ENCODE measurements at places on chromosomes 2 and 18.

DNA sequence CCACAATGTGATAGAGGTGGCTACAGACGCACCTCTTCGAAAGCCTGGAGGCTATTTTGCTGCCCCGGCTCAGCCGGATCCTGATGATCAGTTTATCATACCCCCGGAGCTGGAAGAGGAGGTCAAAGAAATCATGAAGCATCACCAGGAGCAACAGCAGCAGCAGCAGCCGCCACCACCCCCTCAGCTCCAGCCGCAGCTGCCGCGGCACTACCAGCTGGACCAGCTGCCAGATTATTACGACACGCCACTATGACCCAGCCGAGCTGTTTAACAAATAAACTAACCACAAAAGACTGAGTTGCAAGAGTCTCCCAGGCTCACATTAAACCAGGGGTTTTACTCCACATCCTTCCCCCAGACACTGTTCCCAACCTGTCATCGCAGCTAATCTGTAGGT is 263.8 kb downstream of the PHLPP1 start:
- DNase-seq, result no peak

DNA sequence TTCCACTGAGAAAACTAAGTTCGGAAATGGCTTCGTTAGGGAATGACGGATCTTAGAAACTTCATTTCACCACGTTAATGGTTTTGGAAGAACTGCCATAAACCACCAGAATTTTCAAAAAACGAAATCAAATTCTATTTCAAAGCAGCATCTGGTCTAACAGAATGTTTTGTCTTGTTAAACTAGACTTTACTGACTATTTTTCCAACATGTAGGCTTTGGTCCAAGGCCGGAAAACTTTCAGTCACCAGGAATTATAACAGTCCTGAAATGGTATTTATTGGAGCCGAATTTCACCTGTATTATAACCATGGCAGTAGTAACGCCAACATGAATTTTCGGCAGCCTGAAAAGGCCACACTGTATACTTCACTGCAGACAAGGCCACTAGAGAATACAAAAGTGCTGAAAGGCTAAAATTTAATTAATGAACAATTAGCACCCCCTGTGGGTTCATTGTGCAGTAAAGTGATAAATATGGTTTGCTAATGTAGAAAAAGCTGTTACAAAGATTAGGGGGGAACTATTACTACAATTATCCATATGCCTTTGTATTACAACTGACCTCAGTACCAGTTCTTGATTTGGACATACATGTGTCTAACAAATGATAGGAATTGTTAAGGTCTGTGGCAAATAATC is 116.4 kb downstream of the ZNF521 start:
- no peak for DNase-seq

DNA sequence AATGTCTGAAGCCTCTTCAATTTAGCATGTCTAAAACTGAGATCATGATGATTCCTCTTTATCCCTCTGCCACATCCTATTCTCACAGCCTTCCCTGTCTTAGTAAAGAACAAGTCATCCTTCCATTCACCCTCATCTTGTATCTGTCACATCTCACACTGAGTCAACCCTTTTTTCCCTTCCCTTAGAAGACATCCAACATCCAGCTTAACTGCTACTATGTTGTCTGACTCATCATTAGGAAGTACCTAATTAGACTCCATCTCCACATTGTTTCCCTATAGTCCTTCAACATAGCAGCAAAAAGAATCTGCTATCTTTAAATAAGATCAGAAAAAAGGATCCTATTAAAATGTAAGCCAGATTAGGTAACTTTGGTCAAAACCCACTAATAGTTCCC is 85.2 kb upstream of the GRB14 start:
- DNase-seq, result no peak

GRCh38 chr2:54258166-54258565 is 2.1 kb upstream of the TSPYL6 start:
- no peak for DNase-seq

DNA sequence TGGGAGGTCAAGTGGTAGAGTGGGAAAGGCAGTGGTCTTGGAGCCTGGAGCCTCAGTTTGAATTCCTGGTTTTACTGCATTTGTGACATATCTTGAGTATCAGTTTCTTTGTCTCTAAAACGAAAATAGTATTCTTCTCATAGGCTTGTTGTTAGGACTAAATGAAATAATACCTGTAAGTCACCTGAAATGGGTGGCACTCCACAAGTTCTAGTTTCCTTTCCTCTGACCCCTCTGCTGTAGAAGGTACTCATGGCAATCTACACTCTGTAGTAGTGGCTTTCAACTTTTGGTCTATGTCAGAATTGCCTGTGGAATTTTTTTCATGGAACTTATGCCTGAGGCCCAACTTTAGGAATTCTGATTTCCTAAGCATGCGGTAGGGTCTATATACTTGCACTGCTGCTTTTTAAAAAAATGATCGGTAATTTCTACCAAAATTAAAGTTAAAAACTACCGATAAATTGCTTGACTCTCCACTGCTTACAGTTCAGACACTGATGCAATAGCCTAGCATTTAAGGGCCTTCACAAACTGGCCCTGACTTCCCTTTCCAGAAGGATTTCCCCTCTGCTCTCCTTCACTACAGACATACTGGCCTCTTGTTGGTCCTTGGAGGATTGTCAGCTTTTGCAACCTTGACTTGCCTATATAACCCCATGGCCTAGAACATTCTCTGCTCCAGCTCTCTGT is 47.2 kb downstream of the PLEK start:
- peak; percentile 38 for DNase-seq

GRCh38 chr2:39424951-39425350 is 12.1 kb downstream of the MAP4K3 start:
- no peak for DNase-seq

DNA sequence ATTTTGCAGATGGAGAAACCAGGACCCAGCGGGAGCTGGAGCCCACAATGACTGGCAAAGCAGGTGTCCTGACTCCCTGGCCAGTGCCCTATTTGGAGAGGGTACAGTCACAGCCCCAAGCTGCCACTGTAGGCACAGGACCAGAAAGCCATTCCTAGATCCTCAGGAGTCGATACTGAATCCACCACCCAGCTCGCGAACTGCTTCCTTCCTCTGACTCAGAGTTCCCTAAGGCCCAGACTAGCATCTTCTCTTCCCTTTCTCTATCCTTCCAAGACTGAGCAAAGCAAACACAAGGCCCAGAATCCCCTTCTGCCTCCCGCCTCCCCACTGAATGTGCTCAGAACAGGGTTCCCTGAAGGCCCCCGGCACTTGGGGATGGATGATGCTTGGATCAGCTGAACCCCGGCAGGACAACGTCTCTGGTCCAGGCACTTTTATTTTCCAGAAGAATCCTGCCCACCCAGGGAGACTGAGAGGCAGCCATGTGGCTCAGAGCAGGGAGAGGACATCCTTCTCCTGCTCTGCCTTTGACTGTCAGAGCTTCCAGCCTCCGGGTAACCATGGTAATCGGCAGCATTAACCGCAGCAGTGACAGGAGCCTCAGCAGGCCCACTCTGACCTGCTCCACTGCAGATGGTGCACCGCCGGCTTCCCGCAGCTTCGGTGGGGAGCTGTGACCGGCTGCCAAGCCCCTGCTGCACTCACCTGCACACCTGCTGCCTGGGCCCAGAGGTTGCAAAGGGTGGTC is 34.8 kb upstream of the KLHL29 start:
- no peak for DNase-seq

DNA sequence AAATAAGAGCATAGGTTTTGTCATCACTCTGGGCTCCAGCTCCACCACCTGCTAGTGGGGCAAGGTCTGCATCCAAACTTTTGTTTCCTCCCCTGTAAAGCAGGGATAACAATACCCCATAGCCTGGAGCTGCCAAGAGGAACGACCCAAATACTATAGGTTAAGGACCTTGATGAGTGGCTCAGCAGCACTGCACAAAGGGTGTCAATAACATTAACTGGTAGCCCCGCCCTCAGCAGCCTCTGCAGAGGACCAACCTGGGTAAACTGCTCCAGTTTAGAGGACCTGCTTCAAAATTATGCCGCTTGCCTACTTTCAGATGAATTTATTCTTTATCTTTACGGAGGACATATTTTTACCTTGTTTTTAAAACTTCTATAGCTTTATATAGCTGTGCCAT is 65.8 kb upstream of the RIOK3 start:
- DNase-seq, result no peak

- DNase-seq, result peak; percentile 15
These were observed 31.4 kb upstream of the ACKR3 start for GRCh38 chr2:236538242-236538641.

DNA sequence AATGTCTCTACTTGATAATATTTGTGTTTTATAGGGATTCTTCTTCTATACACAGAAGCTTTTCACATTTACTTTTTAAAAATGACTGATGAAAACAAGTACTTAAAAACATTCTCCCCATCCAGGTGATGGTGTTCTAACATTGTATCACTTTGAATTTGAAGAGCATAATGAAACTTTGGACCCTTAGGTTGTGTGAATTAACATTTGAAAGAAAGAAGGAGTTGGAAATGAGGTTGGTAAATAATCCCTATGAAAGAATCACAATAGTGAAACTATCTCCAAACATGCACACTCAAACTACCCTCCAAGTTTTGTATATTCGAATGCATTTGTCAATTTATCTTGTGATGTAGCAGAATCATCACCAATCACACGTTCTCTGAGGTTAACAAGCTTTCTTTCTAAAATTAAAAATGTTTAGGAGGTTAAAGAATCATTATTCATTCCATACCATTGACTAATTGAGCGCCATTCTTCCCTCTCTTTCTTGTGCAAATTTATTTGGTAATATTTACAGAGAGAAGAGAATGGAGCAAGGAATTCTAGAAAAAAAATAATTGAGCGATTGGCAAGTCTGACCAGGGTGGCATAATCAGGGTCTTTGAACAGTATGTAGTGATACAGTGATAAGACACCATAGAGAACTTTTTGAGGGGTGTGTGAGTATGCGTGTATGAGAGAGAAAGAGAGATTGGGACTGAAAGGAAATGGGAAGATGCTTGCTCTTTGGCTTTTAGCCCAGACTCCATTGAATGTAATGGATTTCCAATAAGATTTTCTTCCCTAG is 260.0 kb upstream of the NRXN1 start:
- no peak for DNase-seq

DNA sequence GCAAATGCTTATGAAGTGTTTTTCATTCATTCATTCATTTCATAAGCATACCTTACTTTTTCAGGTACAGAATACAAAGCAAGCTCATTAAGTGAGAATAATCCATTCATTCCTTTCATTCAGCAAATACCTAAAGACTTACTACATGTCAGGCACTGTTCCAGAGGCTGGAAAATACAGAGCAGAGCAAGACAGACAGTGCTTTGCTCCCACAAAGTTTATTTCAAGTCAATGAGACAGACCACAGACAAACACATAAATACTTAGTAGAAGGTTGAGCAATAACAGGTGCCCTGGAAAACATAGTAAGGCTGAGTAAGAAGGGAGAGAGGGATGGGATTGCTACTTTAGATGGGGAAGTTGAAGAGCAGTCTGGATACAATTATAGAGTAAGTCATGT is 309.8 kb downstream of the C1D start:
- no peak for DNase-seq

- no peak for DNase-seq
These were observed 55.4 kb downstream of the MAP4K3 start for GRCh38 chr2:39381653-39382052.

- DNase-seq, result peak; percentile 37
These were observed 44.5 kb upstream of the C2orf74 start for GRCh38 chr2:61117534-61117933.

GRCh38 chr2:111022633-111023032 is 98.1 kb upstream of the BCL2L11 start:
- DNase-seq, result no peak

DNA sequence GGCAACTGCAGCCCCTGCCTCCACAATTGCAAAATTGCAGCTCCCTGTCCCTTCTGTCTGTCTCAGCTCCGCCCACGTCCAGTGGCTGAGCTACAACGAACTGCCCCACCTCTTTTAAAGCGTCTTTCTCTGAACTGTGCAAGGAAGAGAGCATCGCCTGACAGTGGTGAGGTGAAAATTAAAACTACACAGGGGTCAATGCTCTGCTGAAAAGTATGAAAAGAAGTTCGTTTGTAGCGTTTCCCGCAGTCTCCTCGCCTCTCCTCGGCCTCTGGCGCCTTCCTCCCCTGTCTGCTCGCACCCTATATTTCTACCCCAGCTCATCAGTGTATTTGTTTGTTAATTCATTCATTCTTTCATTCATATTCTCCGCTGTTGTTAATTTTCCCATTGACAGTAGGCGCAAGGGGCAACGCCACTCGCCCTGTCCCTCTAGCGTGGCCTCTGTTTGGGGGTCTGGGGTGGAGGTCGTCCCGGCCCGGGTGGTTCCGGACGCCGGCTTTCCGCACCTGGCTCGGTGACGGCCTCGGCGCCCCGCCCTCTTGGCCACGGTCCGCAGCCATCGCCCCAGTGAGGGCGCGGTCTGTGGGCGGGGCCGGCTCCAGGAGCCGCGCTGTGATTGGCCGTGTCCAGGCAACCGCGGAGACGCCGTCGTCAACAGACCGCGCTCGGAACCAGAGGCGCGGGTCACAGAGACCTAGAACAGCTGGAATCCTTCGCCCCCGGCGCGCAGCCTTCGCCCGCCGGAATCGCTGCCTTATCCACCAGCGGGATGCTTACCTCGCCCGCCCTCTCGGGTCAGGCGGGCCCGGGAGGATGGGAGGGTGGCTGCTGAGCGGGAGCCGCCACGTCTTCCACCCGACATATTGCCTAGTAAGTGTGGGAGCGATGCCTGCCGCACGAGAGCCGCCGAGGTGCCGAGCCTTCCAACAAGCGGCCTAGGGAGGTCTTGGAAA is at the start of gene VWA3B:
Gene VWA3B, plus strand, starts transcription at position 677 of the 956 bp plus-strand sequence. CDS start 5,926 bp downstream, outside the sequence.
- peak; percentile 52 for DNase-seq

DNA sequence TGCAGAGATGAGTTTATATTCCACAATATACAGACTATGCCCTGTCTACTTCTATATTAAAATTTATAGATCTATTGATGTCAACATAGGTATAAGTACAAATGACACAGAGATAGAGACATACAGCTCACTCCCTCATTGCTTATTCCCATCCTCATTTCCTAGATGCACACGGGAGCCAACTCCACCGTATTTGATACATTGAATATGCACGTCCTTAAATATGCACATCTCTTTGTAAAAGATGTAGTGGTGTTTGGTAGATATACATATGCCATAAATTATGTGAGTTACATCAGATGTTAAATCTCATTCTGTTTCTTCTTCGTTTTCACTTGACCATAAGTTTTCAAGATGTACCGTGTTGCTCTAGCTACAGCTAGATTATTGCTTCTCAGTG is 179.2 kb upstream of the RAB6C start:
- no peak for DNase-seq

GRCh38 chr2:8629402-8629801 is 52.5 kb upstream of the ID2 start:
- no peak for DNase-seq

- no peak for DNase-seq
These were observed 54.4 kb downstream of the PDE11A start for GRCh38 chr2:178018141-178018540.

GRCh38 chr2:60992985-60993392 is 24.5 kb upstream of the PEX13 start:
- DNase-seq, result peak; percentile 94

- DNase-seq, result no peak
These were observed 18.1 kb upstream of the ANTXR1 start for GRCh38 chr2:68994864-68995263.

GRCh38 chr2:32068-32467 is 14.2 kb downstream of the FAM110C start:
- DNase-seq, result no peak

Measured in MM.1S (cell line).